ENCODE measurements at places on chromosomes 5 and 9.

GRCh38 chr5:90983711-90984124, 399.4 kb downstream of the ARRDC3 start:
- no peak for DNase-seq

GRCh38 chr5:178338750-178339144, 106.1 kb upstream of the PHYKPL start:
- peak; percentile 53 for DNase-seq

- DNase-seq, result no peak
These were observed 315.6 kb downstream of the CETN3 start for GRCh38 chr5:90093751-90094485.

GRCh38 chr9:37531699-37532098, 44.5 kb downstream of the FBXO10 start:
- no peak for DNase-seq

DNA sequence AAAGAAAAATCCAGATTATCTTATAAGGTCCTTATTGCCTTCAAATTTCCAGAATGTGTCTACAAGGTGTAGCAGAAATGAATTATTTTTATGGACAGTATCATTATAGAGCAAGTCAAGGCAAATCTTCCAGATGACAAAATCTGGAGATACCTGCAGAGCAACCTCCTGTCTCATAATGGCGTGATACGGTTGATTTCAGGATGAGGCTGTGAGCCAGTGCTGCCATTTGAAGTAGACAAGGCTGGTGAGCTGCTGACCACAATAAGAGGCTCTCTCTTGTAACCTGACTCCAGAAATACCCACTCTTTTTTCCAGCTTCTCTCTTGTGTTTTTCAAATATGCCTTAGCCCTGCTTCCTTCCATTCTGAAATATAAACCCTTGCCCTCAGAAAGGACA, 108.2 kb downstream of the HTR1A start:
- no peak for DNase-seq

- DNase-seq, result no peak
These were observed 24.3 kb downstream of the NDFIP1 start for GRCh38 chr5:142132916-142133315.

- DNase-seq, result no peak
These were observed 64.7 kb downstream of the CDC14B start for GRCh38 chr9:96554801-96555566.

GRCh38 chr5:4991925-4992324, 148.2 kb upstream of the ADAMTS16 start:
- DNase-seq, result no peak

DNA sequence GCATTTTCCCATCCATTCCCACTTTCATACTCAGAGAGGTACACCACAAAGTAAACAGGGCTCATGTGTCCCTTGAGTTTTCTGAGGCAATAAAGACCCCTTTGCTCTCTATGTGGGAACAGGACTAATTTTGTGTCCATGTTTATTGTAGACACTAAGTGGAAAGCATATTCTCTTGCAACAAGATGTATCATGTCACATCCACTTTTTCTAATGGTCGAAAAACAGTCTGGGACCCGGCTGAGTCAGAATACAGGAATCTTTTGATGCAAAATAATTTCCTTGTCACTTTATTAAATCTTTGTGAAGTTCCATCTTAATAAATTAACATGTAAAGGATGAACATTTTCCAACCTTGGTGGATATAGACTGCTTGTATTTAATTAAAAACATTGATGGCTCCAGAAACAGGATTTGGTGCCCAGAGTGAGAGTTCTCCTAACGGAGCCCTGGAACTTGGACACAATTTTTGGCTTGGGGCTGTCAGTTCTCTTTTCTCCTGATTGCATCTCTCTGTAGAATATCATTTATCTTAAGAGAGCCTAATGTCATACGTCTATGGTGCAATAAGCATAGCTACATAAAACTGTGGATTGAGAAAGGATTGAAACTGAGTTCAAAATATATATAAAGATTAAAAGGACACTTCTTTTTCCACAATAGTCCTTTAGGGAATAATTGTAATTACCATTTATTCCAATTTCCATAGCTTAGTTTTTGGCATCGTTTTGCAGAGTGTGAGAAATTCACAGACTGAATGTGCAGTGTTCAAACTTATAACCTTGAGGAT, 1116.7 kb upstream of the SEMA6A start:
- DNase-seq, result no peak

DNA sequence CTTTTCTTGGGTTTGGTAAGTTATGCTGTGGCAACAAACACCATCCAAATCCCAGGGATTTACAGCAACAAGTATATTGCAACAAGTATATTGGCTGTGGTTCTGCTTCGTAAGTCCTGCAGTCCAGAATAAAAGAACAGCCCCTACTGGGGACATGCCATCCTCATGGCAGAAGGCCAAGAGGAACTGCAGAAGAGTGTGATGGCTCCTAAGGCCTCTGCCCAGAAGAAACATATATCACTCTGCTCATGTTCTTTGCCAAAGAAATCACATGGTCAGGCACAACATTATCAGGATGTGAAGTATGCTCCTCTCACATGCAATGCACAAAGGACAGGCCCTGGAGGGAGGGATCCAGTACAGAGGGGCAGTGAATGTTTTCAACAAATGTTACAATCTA, 159.6 kb upstream of the TAS2R1 start:
- no peak for DNase-seq

- DNase-seq, result no peak
These were observed 29.2 kb upstream of the MSANTD3 start for GRCh38 chr9:100397529-100398266.

DNA sequence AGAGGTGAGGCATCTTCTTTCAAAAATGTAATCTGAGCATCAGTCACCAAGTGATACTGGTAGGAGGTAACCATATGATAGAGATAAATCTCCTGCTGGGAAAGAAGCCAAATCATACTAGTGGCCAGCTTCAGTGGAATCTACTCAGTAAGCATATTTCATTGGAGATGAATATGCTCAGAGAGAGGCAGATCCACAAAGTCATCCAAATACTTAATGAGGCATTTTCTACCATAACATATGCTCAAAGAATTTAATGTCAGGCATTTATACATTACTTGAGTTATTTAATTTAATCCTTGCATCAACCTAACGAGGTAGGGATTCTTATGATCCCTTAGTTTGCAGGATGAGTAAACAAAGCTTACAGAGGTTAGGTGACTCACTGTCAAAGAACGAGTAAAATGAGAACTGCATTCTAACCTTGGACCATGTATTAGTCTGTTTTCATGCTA, 50.9 kb upstream of the DMRTA1 start:
- DNase-seq, result no peak

GRCh38 chr9:134676886-134677285, 35.3 kb downstream of the COL5A1 start:
- DNase-seq, result no peak

DNA sequence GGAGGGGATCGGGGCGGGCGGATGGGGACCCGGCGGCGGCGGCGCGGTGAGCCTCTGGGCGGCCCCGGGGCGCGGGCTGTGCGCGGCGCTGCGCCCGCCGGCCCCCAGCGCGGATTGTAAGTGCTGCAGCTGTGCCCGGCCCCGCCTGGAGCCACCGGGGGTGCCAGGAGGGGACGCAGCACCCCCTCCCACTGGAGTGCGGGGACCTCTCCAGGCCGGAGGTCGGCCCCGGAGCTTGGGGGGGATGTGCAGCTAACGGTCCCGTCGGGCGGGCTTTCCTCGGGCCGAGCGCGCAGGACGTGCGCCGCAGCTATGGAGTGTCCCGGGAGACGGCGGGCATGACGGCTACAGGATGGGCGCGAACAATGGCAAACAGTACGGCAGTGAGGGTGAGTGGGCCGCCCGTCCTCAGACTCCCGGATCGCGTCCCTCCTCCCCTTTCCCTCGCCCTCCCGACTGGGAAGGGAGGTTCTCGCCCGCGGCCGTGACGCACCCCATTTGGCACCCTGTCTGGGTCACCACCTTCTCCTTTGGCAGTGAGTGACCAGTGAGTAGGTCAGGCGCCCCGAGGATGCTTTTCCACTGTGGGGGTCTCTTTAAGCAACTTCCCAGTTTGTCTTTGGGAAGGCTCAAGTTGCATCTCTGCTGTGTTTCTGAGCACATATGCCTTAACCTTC, 483 bp downstream of the FBXL7 start:
- DNase-seq, result no peak

DNA sequence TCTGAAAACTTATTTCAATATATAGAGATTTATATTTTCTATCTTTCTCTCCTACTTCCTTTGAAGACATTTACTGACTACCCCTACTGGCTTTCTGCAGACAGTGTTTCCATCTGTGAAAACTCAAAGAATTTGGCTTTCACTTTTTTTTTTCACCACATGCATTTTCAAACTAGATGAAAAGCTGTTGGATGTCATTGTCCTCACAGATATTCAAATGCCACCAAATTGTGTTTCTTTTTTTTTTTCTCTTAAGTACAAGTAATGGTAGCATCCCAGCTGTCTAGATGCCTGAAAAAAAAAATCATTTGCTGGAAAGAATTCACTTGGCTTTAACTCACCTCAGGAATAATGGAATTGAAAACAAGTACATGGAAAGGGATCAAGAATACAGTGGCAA, 2258.6 kb upstream of the ACO1 start:
- no peak for DNase-seq

- no peak for DNase-seq
These were observed 312.0 kb upstream of the MSX2 start for GRCh38 chr5:174412374-174412773.

- DNase-seq, result no peak
These were observed 233.8 kb downstream of the HSPA4 start for GRCh38 chr5:133285583-133286021.

- no peak for DNase-seq
These were observed 101.4 kb downstream of the ARHGAP26 start for GRCh38 chr5:142871363-142872193.

GRCh38 chr9:20884985-20885593, 146.4 kb downstream of the HACD4 start:
- DNase-seq, result peak; percentile 27

GRCh38 chr9:69471433-69471832, 146.4 kb downstream of the ENTREP1 start:
- DNase-seq, result no peak

GRCh38 chr5:112186401-112186990, 232.6 kb downstream of the EPB41L4A start:
- DNase-seq, result peak; percentile 19

GRCh38 chr5:50406877-50407276, 34.2 kb downstream of the EMB start:
- DNase-seq, result no peak

- DNase-seq, result no peak
These were observed 626.7 kb downstream of the CCDC171 start for GRCh38 chr9:16179566-16179965.

DNA sequence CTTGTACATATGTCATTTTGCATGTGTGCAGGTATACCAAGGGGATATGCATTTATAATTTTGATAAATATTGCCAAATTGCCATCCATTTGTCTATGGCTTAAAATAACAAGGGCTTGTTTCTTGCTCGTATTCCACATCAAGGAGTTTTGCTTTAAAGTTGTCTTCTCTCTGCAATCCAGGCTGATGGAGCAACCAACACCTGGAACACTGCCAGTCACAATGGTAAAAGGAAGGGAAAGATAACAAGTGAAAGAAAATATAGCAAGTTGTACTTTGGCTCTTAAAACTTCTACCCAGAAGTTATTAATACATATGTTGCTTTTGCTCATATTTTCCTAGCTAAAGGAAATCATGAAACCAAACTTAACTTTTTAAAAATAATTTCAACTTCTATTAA, 156.9 kb downstream of the UNC13B start:
- DNase-seq, result no peak

Data from NCI-H1694 treated with DMSO at 0.1 percent for 48 hours (cell line).